ENCODE measurements at places on chromosomes 12 and 14.

- DNase-seq: peak; percentile 6
Measured at GRCh38 chr14:25832585-25832984, 765.2 kb downstream of the NOVA1 start.

DNA sequence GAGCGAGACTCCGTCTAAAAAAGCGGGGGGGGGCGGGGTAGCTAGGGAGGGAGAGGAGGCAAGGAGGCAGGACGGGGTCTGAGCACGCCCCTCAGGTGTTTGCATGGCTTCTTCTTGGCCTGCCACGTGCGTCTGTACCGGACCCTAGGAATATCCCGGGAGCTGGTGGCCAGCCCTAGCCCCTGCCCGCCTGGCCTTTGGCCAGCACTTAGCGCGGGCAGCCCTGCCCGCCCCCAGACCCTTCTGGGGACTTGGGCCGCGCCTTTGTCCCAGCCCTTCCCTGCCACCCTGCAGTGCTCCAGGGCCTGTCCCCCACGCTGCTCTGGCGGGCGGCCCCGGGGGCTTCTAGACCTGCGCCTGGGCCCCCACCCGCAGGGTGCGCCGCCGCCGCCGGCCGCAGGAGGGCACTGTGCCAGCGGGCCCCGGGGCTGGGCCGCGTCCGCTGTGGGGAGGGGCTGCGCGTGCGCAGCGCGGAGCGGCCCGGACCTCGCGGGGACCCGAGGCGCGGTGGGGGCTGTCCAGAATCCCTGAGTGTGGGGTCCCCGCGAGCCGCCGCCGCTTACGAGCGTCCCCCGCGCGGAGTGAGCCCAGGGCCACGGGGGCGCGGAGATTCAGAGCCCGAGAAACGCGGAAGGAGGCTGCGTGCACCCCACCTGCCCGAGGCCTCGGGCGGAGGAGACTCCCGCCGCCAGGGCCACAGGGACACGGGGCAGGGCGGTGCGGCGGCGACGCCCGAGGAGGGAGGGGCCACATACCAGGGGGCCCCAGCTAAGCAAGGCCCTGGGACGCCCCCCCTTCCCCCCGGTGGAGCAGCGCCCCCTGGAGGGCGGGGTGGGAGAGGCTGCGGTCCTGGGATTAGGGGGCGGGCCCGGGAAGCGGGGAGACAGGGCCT, 21.0 kb downstream of the SLC25A29 start:
- peak; percentile 76 for DNase-seq

GRCh38 chr12:51098611-51099010, 15.2 kb upstream of the CSRNP2 start:
- DNase-seq: no peak

- peak; percentile 99 for DNase-seq
Measured at GRCh38 chr12:52280796-52281560, 6.5 kb downstream of the KRT86 start.

GRCh38 chr14:32696325-32697091, 242.2 kb upstream of the NPAS3 start:
- no peak for DNase-seq

- DNase-seq: no peak
Measured at GRCh38 chr12:118357257-118358007, 15.3 kb downstream of the TAOK3 start.

DNA sequence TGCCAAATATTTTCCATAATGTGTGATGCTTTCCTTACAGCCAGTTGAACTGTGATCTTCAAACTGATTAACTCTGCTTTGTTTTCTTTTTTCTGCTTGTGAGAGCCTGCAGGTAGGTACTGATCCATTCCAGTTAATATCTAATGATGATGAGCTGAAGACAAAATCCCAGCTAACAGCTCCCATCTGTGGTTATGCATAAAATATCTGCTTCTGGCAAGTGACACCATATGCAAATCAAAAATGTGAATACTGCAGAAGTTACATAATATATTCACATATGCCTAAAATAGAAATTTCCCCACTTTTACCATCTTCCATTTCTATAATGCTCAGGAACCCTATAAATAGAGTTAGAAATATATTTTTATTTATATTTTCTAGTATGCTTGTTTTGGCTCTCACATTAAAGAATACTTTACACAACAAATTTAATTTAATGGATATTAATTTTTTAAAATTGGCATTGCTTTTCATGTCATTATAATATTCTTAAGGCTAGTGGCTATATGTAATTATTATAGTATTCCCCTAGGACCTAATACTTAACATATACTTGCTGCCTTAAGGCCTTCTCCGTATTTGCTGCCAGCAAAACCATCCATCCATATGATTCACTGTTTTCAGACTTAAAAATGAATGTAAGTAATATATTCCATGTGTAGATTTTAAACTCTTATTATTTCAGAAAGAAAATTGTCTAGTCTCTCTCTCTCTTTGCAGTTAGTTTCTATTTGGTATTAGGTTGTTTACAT, 83.8 kb downstream of the CCER1 start:
- DNase-seq: no peak

GRCh38 chr12:18436170-18436569, 174.9 kb downstream of the PIK3C2G start:
- DNase-seq: no peak

DNA sequence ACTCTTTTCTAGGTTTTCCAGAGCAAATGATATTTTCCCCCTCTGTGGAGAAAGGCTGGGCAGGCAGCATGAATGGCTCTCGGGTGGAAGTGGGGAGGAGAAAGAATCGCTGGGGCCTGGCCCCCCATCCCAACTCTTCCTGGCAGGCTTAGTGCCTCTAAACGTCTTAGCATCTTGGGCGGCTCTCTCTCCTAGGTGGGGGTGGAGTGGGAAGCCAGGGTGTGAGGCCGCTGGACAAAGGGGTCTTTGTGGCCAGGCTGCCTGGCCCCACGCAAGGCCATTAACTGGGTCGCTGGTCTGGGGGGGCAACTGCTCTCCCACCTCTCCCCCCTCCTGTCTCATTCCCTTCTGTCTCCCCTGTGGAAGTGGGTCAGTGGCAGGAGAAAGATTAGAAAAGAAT, 4.7 kb downstream of the LRP1-AS start:
- DNase-seq: no peak

DNA sequence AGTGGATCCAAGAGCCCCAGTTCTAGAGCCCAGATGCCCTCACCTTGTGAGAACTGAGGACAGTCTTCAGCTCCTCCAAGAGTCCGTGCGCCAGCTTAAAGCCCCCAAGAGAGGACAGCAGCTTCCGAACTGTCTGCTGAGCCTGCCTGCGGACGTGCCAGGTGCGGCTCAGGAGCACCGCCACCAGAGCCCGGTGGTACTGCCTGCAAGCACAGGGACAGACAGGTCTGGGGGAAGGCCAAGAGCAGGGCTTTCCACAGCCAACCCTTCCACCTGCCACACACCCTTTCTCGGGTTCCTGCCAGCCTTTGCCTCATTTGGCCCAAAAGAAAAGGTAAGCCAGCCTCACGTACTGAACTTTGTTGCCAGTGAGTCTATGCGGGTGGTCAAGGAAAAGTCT, 30.2 kb downstream of the GCN1 start:
- no peak for DNase-seq

- DNase-seq: peak; percentile 56
Measured at GRCh38 chr12:72271451-72272090, 599 bp upstream of the TRHDE start.

DNA sequence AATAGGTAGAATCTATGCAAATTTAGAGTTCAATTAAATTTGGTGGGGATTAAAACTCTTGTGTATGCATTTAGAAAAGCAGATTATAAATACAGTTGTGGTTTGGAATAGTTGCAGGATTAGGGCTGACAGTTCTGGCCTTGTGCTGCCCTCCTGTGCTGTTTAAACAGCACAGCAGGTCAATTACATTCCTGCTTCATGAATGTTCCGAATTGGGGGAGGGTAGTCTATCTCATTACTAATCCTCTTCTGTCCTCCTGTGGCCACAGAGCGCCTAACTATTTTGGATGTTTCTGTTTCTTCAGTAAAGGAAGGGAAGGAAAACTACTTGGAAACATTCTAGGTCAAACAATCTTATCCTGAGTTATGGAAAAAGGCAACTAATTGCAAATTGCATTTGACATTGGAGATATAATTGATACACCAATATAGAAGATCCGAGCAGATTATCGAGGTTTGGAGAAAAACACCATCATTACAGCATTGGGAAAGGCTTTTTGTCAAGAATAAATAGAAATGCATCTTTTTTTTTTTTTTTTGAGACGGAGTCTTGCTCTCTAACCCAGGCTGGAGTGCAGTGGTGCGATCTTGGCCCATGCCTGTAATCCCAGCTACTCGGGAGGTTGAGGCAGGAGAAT, 8.7 kb upstream of the GPR19 start:
- DNase-seq: peak; percentile 93

DNA sequence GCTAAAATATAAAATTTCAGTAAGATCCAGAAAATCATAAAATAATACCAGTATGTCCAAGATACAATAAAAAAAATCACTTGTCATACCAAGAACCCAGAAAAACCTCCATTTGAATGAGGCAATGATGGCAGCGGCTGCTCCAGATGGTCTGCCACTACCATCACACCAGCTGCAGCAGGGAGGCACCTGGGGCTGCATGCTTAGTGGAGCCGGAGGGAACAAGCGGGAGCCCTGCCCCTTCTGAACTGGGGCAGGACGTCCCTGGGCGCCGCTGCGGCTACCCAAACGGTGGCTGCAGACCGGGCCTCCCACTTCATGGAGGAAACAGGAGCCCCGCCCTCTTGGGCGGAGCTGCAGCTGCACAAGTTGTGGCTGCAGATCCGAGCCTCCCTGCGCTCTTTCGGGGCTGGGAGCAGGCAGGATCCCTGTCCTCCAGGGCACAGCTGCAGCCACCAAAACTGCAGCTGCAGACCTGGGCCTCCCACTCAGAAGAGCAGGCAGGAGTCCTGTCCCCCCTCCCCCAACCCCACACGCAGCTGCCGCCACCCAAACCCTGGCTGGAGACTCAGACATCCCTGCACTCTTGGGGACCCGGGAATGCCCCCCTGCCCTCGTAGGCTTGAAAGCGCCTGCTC, 36.1 kb upstream of the OR5AU1 start:
- peak; percentile 63 for DNase-seq

DNA sequence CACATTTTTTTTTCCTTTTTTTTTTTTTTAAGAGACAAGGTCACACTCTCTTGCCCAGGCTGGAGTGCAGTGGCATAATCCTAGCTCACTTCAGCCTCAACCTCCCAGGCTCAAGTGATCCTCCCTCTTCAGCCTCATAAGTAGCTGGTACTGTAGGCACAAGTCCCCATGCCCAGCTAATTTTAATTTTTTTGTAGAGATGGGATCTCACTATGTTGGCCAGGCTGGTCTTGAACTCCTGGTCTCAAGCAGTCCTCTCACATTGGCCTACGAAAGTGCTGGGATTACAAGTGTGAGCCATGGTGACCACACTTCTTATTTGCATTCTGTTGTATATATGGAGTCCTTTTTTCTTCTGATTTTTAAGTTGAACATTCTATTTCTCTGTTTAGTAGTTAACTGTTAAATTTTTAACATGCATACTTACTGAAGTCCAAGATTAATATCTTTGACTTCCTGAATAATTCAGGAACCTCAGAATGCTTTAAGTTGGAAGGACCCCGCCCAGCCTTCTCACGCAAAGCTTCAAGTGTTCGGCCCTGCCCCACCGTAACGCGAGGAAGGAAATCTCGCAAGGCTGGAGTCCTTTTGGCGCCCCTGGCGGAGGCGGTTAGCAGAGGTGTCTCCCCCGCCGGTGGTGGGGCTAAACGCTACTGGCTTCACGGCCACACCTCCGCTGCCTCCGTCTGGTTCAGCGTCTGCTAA, 21.6 kb downstream of the SPATS2 start:
- DNase-seq: no peak

- peak; percentile 94 for DNase-seq
Measured at GRCh38 chr12:85076688-85077430, 40.7 kb downstream of the LRRIQ1 start.

DNA sequence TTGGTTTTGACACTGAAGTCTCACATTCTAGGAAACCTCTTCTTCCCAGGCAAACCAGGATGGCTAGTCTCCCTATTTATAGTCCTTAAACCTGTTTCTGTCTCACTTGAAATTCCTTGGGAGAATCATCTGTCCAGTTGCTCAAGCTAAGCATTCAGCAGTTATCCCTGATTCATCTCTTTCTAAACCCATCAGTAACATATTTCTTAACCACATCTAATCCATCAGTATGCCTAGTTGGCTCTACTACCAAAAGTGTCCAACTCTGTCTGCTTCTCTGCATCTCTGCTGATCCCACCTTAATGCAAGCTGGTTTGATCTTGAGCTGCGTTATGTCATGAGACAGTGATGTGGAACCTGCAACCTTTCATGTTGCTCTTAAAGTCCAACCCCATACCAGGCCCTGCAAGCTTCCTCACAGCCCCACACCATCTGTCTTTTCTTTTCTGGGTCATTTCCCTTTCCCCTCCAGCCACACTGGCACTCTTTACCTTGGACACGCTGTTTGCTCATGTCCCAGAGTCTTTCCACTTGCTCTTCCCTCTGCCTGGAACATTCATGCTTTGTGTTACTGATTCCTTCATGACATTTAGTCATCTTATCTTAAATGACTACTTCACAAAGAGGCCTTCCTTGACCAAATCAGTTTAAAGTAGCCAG, 380.8 kb upstream of the RGS6 start:
- peak; percentile 76 for DNase-seq

- DNase-seq: no peak
Measured at GRCh38 chr14:97021571-97022168, 224.5 kb downstream of the VRK1 start.

DNA sequence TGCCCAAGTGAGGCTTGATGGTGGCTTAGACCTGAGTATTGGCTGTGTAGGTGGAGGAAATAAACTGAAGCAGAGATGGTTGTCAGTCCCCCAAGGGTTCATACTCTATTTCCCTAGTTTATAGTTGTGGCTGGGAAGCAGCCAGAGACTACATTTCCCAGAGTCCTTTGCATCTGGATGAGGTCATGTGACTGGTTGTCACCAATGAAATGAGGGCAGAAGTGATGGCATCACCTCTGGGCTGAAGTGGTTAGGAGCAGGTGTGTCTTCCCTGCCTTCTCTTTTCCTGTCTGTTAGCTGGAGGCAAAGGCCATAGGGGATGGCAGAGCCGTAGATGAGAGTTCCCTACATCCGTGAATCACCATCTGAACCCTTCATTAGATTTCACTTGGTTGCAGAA, 16.3 kb upstream of the NOS1 start:
- DNase-seq: no peak

DNA sequence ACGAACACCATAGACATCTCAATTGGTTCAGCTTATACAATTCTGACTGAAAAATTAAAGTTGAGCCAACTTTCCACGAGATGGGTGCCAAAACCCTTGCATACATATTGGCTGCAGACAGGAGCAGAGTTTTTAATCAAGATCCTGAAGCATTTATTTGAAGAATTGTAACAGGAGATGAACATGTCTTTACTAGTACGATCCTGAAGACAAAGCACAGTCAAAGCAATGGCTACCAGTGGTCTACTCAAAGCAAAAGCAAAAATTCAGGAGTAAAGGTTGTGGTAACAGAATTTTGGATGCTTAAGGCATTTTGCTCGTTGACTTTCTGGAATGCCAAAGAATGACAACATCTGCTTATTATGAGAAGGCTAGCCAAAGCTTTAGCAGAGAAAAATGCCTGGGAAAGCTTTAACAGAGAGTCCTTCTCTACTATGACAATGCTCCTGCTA, 20.7 kb downstream of the ZDHHC17 start:
- peak; percentile 26 for DNase-seq
